ENCODE measurements at places on chromosomes 2 and 18.
A peak's percentile ranks its signal among the peaks of the same experiment; 100 is the strongest.

DNA sequence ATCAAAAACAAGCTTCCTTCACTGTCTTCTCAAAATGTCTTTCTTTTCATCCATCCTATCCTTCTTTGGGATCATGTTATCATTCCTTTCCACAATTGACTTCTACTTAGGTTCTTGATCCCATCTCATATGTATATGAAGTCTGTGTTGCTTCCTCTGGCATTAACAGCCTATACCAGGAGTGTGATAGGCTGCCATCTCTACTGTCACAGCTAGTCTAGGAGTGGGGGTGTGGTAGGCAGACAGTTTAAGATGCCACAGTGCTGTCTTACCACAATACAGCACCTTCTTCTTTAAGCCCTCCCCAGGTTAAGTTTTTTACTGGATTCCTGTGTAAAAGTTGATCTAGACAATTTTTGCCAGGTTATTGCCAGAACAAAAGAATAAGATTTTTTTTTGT is 3.7 kb upstream of the HTR2B start:
- H3K4me3 ChIP-seq = no peak overlapping the region
- DNase-seq = no peak
- no peak overlapping the region for H3K27ac ChIP-seq
- no peaks in the 10 kb centered on the region for H3K36me3 ChIP-seq
- peaks cover 31% of the 10 kb centered on the region for H3K4me1 ChIP-seq

DNA sequence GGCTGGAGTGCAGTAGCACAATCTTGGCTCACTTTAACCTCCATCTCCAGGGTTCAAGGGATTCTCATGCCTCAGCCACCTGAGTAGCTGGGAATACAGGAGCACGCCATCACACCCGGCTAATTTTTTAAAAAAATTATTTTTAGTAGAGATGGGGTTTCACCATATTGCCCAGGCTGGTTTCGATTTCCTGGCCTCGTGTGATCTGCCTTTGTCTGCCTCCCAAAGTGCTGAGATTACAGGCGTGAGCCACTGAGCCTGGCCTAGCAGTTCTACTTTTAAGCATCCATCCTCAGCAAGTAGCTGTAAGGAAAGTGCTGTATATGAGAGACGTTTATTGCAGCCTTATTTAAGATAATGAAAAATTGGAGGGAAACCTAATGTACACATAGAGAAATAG is 79.7 kb downstream of the ZDBF2 start:
- DNase-seq = no peak
- no peak overlapping the region for H3K27ac ChIP-seq
- H3K4me1 ChIP-seq = no peaks in the 10 kb centered on the region
- no peak overlapping the region for H3K4me3 ChIP-seq

GRCh38 chr2:118986738-118987137 is 44.7 kb downstream of the MARCO start:
- no peak overlapping the region for H3K27ac ChIP-seq
- H3K27me3 ChIP-seq = no peaks in the 10 kb centered on the region
- H3K36me3 ChIP-seq = no peaks in the 10 kb centered on the region
- H3K4me3 ChIP-seq = no peak overlapping the region

DNA sequence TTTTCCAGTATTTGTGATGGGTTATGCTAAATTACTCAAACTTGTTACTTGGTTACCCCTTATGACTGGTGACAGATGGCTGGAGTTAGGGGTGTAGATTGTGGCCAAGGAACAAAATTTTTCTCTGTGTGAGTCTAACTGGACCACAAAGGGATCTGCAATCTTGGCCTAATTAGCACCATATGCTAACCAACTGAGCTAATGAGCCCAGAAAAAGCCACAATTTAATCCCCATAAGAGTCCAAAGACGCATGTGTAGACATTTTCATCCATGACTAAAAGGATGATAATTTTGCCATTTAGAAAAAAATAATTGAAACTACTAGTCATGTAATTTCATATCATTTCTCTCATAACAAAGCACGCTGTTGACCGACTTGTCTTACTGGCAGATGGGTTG is 151.2 kb downstream of the ABCA12 start:
- no peaks in the 10 kb centered on the region for H3K36me3 ChIP-seq
- no peaks in the 10 kb centered on the region for H3K4me1 ChIP-seq
- no peak overlapping the region for H3K4me3 ChIP-seq

DNA sequence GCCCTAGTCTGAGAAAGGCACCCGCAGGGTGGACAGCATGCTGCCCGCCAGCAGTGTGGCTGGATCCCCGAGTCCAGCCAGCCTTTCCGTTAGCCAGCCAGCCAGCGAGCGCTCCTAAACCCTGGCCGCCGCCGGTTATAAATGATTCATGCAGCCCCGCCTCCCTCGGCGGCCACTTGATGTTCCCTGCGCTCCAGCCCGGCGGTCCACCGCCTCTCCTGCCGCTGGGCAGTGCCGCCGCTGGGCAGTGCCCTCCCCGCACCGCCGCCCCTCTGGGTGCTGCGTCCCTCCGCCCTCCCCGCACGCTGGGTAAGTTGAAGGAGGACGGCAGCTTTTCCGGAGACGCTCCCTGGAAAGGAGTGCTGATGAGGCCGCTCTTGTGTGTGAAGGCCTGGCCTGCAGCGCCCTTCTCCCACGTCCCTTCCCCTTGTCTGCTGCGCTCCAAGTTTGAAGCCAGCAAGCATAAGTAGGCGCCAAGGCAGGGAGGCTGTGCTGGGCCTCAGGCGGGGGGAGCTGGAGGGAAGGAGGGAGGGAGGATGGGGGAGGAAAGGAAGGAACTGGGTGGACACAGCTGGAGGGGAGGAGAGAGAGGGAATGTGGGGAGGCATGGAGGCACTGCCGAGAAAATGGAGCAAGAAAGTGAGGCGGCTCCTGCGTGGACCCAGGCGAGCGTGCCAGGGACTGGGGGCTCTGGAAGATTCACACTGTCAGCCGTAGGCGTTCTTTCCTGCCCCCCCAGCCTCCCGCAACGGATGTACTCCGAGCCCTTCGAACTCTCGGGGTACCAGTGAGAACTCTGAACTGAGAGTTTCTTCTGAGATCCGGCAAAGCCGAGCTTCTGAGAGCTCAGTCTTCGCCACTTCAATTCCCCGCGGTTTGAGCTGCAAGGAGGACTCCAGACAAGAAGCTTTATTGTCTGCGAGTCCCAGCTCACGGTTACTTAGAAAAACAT is 131.9 kb downstream of the GLI2 start:
- peaks cover 6% of the 10 kb centered on the region for H3K4me1 ChIP-seq
- H3K27ac ChIP-seq = peak overlapping the region; percentile 87
- H3K4me3 ChIP-seq = peak overlapping the region; percentile 46
- DNase-seq = peak; percentile 72

GRCh38 chr2:100416397-100416934 is 1.0 kb downstream of the CHST10 start:
- H3K4me1 ChIP-seq = no peaks in the 10 kb centered on the region
- no peaks in the 10 kb centered on the region for H3K27me3 ChIP-seq
- peak overlapping the region; percentile 91 for H3K4me3 ChIP-seq
- H3K36me3 ChIP-seq = no peaks in the 10 kb centered on the region
- no peak for DNase-seq

DNA sequence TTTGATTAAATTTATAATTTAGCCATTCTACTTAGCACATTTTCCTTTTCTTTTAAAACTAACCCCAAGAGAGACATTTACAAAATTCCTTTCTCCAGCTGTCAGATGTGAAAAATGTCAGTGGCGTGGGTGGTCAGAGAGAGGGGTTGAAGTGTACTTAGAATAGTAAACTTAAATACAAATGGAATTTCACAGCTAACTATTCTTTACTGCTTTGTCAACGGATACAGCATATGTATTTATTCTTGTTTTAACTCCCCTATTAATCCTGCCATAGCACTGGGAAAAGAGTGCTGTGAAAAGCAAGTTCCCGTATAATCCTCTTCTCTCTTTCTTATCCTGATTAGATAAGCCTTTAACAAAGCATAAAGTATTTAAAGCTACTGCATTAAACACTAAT is 191.4 kb upstream of the CHAC2 start:
- H3K4me1 ChIP-seq = no peaks in the 10 kb centered on the region
- no peaks in the 10 kb centered on the region for H3K36me3 ChIP-seq
- H3K27ac ChIP-seq = peak overlapping the region; percentile 19
- H3K4me3 ChIP-seq = no peak overlapping the region
- no peaks in the 10 kb centered on the region for H3K27me3 ChIP-seq

DNA sequence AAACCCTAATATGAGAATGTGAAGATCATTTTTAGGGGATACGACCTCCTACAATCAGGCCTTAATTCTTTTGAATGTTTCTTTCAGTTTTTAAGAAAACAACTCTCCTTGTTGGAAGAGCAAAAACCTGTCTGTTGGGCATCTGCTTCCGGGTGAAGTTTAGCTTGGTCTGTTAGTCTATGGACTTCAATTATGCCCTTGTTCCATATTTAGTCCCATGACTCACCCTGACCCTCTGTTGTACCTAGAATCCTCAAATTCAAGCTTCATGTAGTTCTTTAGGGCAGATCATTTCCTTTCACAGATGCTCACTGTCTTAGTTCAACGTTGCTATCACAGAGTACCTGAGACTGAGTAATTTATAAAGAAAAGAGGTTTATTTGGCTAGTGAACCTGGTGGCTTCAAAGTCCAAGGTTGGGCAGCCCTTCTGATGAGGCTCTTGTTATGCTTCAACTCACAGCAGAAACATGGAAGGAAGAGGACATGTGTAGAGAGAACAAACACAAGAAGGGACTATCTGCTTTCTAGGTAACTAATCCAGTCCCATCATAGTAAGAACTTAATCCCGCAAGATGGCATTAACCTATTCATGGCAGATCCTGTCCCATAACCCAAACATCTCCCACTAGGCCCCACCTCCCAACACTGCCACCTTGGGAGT is 82.5 kb upstream of the SERPINE2 start:
- DNase-seq = no peak
- no peaks in the 10 kb centered on the region for H3K4me1 ChIP-seq
- no peak overlapping the region for H3K4me3 ChIP-seq
- H3K27ac ChIP-seq = no peak overlapping the region

GRCh38 chr2:20129331-20130159 is 78.1 kb upstream of the LAPTM4A start:
- no peak for DNase-seq
- no peak overlapping the region for H3K27ac ChIP-seq
- H3K4me1 ChIP-seq = peaks cover 5% of the 10 kb centered on the region
- no peaks in the 10 kb centered on the region for H3K27me3 ChIP-seq
- no peaks in the 10 kb centered on the region for H3K36me3 ChIP-seq

GRCh38 chr18:21456428-21457178 is 143.9 kb downstream of the ESCO1 start:
- H3K27ac ChIP-seq = no peak overlapping the region
- no peaks in the 10 kb centered on the region for H3K36me3 ChIP-seq
- peaks cover 18% of the 10 kb centered on the region for H3K4me1 ChIP-seq
- H3K4me3 ChIP-seq = no peak overlapping the region
- DNase-seq = no peak

DNA sequence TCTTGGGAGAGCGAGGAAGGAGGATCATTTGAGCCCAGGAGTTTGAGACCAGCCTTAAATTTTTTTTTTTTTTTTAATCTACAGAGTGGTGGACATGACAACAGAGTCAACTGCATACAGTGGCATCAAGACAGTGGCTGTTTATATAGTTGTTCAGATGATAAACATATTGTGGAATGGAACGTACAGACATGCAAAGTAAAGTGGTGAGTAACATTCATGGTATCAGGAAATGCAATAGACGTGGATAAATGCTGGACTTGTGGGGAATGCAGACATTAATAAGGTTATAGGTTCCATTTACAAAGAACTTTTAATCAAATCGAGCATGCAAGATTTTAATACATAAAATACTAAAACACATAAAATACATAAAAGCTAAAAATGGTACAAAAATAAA is 11.9 kb downstream of the WDR43 start:
- H3K36me3 ChIP-seq = no peaks in the 10 kb centered on the region
- H3K4me1 ChIP-seq = peaks cover 6% of the 10 kb centered on the region

GRCh38 chr2:15066138-15066537 is 433.6 kb downstream of the LRATD1 start:
- no peak for DNase-seq
- no peaks in the 10 kb centered on the region for H3K4me1 ChIP-seq
- no peak overlapping the region for H3K27ac ChIP-seq

- peaks cover 19% of the 10 kb centered on the region for H3K4me1 ChIP-seq
- H3K27ac ChIP-seq = no peak overlapping the region
- H3K27me3 ChIP-seq = no peaks in the 10 kb centered on the region
- peak; percentile 29 for DNase-seq
- no peaks in the 10 kb centered on the region for H3K36me3 ChIP-seq
- no peak overlapping the region for H3K4me3 ChIP-seq
Observed at GRCh38 chr2:46645681-46646162, 166.4 kb downstream of the TMEM247 start.

DNA sequence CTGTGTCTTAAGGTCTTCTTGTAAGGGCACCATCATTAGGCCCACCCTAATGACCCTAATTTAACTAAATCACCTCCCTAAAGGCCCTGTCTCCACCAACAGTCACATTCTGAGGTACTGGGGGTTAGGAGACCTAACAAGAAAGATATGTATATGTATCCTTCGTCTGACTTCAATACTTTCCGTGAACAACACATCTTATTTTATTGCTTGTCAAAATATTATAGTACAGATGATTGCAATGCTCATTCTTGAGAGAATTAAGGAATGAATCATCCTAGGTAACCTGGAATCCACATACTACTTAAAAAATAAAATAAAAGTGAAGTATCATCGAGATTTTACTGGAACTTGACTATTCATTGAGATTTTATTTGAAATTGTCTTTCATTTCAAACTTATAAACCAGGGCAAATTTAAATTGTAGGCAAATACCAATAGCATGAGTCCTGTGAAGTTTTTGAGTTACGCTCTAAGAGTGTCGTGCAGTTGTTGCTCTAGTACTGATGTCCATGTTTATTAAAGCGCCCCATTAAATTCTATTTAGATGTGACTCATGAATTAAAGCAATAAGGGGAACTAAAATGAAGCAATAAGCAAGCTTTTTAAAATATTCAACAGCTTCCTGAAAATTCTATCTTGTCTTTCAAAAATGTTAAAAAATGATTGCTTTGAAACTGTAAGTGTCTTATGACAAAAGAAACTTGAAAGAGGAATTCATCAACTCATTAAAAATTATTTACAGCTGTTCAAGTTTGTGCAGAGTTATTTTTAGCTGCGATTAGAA is 40.0 kb downstream of the CCDC102B start:
- H3K27me3 ChIP-seq = no peaks in the 10 kb centered on the region
- DNase-seq = no peak
- H3K27ac ChIP-seq = no peak overlapping the region
- H3K4me3 ChIP-seq = no peak overlapping the region
- H3K4me1 ChIP-seq = peaks cover 5% of the 10 kb centered on the region

DNA sequence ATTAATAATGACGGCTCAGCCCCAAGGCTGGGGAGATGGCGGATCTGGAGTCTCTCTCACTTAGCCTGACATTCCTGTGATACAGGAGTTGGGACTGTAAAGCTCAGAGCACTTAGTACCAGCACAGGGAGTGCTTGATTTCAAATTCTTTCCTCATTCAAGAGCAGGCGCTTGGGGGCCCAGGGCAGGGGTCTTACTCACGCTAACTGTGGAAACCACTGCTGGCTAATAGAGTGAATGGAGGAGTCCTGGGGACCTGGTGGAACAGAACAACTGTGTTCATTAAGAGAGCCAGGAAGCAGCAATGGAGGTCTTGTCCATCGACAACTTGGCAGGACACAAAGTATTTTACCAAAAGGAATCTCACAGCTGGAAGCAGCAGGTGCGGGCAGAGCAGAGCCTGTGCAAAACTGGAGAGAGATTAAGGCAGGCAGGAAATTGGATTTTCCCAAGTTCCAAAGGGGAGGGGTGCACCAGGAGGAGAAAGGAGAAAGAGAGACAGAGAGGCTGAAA is 358.9 kb downstream of the TNS1 start:
- no peak overlapping the region for H3K4me3 ChIP-seq
- DNase-seq = no peak
- no peaks in the 10 kb centered on the region for H3K27me3 ChIP-seq
- H3K4me1 ChIP-seq = peaks cover 6% of the 10 kb centered on the region
